ENCODE measurements at places on chromosomes 5 and 9. TPM values are rescaled to one million over a fixed set of nuclear protein-coding genes. Genes with fewer than 3 reads are reported as not detected.
A peak's percentile ranks its signal among the peaks of the same experiment; 100 is the strongest.

DNA sequence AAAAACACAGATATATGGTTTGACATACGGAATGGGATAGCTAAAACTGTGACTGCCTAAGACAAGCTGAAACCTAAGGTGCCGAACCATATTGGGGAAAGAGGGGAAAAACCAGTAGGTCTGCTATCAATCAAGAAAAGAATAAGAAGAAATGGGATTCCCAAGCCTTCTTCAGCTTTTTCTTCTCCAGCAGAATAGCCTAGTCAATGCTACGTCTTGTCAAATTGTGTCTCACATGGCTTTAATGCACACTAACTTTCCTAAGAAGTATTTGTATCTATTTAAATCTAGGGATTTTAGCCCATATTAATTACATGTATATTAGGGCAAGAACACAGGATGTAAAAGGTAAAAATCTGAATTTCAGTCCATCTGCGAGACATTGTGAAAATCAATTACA lies 797 bp upstream of the FBXO38 start:
- no peak for DNase-seq

GRCh38 chr5:180297587-180298282 lies 5.9 kb upstream of the MAPK9 start:
- DNase-seq: no peak

DNA sequence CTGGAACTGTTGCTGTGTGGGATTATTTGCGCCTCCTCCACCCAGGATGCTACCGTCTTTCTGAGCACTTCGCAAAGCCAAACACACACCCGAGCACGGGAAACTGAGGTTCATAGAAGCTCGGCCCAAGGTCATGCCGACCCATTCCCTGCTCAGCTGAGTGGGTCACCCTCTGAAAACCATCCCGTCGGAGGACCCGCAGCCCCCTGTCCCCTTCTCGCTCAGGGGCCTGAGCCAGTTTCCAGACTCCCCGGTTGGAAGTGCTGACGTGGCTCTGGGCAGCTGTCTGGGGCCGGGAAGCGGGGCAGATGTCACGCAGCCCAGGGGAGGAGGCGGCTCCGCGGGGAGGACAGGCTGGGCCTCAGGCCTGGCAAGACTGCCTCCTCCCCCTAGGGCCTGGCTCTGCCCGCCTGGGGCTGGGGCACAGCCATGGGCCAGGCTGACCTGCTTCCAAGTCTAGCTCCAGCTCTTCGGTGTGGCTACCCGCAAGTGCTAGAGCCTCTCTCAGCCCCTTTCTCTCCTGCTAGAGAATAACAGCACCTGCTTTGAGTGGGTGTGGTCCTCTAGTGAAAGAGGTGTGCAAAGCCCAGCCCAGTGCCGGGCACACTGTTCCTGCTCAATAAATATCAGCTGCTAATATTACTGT lies 9.9 kb upstream of the CXXC5 start:
- peak; percentile 89 for DNase-seq

DNA sequence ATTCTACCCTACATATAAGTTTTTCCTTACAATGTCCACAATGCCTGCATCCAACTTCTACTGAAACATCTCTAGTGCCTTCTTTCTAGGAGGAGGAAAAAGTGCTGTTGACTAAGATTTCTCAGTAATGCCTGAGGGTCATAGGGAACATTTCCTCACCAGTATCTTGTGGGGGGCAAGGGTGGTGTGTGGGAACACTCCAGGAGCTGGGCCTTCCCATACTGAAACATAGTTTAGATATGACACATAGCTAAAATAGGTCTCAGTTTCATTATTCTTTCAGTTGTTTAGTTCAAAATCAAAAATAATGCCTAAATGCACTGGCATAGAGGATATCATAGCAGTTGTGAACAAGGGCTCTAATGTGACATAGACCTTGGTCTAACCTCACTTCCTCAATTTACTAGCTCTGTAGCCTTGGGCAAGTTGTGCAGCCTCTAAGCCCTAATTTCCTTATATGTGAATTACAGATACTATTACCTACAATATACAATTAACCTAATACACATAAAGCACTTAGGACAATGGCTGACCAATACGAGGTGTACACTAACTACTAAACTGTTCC lies 66.1 kb downstream of the HAPLN1 start:
- no peak for DNase-seq

DNA sequence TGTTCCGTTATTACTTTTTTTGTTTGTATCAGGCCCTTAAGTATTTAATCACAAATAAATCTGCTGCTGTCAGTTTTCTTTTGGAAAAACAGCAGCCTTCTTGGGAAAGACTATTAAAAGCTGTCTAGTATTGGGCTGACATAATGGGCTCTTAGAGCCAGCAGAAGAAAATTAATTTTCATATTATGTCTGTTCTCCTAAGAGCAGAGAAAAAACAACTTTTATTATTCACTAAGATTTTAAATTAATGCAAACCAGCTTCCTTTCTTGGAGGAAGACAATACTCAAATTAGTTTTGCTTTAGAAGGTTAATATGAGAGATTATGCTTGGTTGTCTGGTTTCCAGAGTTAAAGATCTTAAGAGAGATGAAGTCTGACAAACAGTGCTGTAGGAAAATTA lies 30.6 kb upstream of the GARNL3 start:
- no peak for DNase-seq

DNA sequence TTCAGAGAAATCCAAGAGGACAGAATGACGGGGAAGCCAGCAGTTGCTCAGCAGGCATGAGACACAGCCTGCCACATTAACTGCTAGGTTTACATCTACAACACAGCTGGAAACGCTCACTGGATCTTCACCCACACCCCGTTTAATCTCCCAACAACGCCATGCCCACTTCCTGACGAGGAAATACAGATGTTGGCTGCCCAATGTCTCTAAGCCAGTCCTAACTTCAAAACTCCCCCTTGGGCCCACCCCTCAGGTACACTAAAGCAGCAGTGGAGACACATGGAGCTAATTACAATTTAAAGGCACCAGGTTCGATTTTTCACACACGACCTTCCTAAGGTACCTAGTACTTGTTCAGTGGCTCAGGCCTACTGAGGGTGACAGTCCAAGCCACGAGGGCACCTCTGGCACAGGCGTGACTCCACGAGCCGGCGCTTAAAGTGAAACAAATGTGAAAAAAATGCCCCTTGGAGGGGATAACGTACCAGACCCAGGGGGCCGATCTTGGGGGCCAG lies 904 bp downstream of the RPL12 start:
- no peak for DNase-seq

NEUROG1 gene
- total RNA-seq: not detected

All from left colon (tissue), 2 donors.